ENCODE measurements at places on chromosomes 3 and 15. TPM values are rescaled to one million over a fixed set of nuclear protein-coding genes. Genes with fewer than 3 reads are reported as not detected.

GRCh38 chr3:120182613-120183511, 88.6 kb upstream of the GSK3B start:
- DNase-seq, result peak; percentile 73

DNA sequence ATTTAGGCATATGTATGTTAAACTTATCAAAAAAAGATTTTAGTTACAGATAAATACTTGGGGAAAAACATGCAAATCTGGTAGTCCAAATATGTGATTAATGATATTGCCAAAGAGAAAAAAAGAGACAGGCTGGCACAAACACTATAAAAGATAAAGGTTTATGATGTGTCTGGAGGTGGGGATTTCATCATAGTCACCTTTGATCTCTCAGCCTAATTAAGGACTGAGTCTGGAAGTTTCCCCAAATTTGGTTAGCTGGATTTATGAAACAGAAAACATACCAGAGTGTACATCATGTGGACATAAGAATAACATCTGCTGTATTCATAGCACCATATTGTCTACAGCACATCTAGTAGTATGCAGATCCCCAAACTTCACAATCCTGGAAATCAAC, 157.0 kb downstream of the FGF12 start:
- no peak for DNase-seq

The PPP1R14D gene
- not detected for polyA plus RNA-seq

DNA sequence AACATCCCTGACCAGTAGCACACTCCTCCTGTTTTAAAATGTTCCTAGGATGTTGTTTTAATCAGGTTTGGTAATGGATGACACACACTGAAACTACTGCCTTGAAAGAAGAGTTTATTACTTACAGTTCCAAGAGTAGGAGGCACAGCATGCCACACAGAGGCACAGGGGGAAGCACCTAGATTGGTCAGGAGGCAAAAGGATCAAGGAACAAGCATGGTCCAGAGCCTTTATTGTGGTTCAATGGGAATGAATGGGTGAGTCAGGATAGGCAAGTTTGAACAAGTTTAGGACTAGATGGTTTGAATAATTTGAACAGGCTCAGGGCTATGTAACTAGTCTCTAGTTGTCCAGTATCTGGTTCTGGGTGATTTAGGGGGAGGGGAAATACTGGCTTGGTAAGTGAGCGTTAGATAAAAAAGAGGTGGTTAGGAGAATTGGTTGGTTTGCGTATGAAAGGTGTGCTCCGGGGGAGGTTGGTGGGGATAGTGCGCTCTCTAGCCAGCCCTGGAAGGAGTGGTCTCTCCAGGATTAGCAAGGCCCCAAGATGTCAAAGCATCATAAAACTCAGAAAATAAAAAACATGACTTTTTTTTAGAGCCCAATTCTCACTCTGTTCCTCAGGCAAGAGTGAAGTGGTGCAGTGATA, 35.1 kb downstream of the TMOD3 start:
- no peak for DNase-seq

The OXSR1 gene
- polyA plus RNA-seq, result 45.2 TPM

- peak; percentile 45 for DNase-seq
These were observed 87.2 kb upstream of the TBL1XR1 start for GRCh38 chr3:177284383-177284881.

DNA sequence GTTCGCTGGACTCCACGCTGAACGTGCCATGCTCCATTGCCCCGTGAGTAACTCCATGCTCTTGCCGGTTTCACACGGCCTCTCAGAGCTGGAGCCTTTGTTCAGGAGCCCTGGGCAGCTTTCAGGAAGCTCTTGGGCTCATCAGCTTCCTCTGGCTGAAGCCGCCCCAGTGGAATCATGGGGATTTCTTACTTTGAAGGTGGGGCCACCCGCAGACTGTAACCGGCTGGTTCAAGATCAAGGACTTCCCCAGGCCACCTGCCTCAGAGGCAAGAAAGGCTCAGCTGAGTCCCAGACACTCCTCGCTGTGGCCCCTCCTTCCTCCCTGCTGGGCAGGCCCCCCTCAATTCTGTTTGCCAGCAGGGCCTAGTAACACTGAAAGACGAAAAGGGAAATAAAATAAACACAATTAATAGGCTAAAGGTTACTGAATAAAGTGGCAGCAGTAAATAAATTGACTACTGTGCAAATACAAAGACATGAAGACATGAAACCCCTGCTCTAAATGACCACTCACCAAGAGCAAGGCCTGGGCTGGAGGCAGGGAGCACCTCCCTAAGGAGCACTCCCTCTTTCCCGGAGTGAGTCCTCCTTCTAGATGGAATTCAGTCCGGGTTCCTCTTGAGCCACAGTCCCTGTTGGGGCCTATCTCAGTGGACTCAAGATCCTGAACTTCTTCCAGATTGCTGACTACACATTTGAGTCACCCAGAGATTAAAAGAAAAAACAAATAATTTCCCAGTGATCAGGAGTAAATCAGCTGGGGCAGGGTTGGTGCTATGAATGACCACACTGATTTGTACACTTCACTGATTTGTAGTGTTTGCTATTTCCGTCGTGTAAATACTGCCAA, 51.0 kb downstream of the ZDHHC19 start:
- peak; percentile 85 for DNase-seq

The GATA2 gene
- polyA plus RNA-seq, result 3.2 TPM

DNA sequence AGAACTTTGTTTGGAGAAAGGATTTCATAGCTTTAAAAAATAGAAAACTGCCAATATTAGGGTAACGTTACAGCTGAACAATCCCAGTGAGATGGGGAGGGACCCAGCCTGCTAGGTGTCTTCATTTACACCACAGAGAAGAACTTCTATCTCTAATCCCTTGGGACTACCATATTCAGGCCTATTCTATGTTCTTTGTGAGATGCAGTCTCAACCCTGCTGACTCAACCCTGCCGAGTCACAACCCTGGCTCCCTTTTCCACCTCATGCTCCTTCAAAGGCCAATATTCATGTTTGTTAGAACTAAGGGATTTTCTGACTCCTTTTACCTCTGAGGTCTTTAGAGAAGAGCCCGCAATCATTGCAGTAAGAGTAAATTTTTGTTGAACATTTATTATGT, 350.5 kb downstream of the EPHB1 start:
- no peak for DNase-seq

The SST gene
- not detected for polyA plus RNA-seq

The ANKRD34C gene
- polyA plus RNA-seq, result not detected

GRCh38 chr15:46460431-46461094, 825.7 kb downstream of the SQOR start:
- no peak for DNase-seq

GRCh38 chr3:102529452-102529851, 94.6 kb downstream of the ZPLD1 start:
- peak; percentile 7 for DNase-seq

GRCh38 chr3:46659285-46659684, 34.2 kb downstream of the ALS2CL start:
- no peak for DNase-seq

DNA sequence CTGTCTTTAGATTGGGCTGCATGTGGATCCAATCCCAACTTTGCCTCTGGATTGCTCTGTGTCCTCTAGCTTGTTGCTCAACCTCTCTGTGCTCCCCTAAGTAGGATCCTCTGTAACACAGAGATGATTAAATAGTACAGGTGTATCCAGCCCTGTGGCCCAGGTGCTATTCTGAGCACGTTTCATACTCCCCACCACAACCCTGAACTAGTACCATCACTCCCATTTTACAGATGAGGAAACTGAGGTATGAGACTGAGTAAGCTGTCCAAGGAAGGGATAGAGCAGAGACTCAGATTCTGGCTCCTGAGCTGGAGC, 7.2 kb downstream of the ISG20 start:
- DNase-seq, result no peak

- DNase-seq, result no peak
These were observed 41.6 kb downstream of the WDR76 start for GRCh38 chr15:43868406-43868805.

DNA sequence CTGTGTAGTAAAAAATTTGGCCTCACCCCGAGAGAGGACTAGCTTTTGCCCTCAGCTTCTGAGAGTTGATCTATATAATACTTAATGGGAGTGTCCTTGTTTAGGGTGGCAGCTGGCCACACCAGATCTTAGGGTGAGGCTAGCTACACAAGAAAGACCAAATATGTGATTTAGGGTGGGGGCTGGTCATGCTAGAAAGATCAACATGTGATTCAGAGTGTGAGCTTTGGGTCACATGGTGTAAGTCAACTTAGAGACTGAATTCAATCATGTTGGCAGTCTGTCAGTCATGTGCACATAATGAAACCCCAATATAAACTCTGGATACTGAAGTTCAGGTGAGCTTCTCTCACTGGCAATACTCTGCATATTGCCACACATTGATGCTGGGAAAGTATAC, 120.7 kb upstream of the DAZL start:
- no peak for DNase-seq

- no peak for DNase-seq
These were observed 533 bp downstream of the ZNF445 start for GRCh38 chr3:44476963-44477311.

All from fibroblast of lung (primary cell).